ENCODE measurements at places on chromosomes 3 and 15.

DNA sequence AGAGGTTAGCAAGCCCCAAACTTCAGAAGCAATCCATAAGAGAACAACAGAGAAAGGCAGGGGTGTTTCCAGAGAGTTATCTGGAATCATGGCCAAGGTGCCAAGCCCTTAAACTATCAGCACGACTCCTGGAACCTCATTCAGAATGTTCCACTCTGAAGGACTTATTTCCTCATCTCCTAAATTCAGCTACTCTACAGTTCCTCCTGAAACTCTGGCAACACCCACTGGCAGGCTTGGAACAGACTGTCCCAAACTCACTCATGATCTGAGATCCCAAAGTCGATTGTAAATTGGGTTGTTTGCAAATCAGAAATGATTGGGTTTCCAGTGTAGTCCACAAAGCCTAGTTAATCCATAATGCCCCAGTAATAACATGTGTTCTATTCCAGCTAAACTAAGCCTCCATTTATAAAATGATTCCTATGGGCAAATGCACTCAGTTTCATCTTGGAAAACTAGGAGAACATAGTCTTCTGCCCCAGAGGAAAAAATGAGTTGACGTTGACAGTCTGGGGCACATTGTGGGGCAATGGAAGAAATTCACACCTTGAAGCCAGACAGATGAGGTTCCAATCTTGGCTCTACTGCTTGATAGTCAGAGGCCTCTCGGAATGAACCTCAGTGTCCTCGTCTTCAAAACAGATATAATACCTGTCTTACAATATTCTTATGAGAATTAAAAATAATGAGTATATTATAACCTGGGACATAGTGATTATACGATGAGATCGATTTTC is 65.9 kb downstream of the SLCO2A1 start:
- no peak for DNase-seq

GRCh38 chr3:24763393-24763792 is 268.7 kb upstream of the THRB start:
- no peak for DNase-seq

DNA sequence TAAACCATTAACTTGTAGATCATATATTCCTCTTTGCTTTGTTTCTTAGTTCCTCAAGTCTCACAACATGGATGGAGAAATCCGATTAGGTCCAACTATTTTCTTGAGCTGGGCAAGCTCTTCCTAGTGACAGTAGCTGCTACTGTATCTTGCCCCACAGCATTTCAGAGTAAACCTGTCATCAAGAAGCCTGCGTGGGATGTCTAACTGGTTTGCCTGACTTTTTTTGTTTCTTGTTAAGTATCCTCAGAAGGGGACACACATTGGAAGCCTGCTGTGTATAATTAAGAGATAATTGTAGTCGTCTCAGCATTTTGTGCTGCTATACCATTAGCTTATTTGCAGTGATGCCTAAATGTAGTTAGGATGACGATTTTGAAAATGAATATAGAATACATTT is 29.3 kb upstream of the STT3B start:
- no peak for DNase-seq

- DNase-seq, result no peak
These were observed 70.5 kb upstream of the KLHL25 start for GRCh38 chr15:85865070-85865684.

DNA sequence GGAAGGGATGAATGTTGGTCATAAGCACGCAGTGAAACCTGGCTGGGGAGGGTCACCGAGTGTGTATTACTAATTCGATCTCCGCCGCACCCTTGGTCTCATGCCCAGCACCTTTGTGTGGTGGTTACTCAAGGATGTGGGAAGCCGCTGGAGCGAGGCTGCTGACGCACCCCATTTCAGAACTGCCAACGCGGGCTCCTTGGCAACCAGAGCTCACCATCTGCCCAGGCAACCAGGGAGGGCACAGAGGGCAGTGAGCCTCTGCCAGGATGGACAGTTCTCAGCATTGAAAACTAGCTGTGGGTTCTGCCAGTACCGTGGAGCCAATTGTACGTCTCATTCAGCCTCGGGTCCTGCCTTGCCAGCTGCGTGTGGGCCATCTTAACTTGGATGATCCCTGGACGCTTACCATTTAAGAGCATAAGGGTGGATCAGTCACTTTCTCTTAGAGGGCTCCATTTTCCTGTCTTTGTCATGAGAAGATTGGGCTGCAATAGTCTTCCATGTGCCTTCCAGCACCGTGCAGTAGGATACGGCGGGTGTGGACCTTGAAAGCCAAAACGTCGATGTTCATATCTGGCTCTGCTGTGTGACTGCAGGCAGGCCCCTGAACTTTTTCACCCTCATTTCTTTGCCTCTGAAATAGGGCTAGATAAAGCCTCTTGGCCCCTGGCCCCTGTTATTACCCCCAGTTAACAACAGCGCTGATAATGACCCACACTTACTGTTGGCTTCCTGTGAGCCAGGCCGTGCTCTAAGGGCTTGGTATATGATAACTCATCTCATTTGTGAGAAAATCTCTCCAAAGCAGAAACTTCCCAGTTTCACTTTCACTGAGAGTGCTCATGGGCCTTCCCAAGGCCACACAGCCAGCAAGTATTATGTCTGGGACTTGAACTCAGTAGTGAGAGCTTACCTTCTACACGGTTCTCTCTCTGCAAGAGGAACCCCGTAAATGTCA is 238.8 kb downstream of the OPA1 start:
- no peak for DNase-seq

- no peak for DNase-seq
These were observed 682 bp downstream of the ETFA start for GRCh38 chr15:76310475-76311099.

DNA sequence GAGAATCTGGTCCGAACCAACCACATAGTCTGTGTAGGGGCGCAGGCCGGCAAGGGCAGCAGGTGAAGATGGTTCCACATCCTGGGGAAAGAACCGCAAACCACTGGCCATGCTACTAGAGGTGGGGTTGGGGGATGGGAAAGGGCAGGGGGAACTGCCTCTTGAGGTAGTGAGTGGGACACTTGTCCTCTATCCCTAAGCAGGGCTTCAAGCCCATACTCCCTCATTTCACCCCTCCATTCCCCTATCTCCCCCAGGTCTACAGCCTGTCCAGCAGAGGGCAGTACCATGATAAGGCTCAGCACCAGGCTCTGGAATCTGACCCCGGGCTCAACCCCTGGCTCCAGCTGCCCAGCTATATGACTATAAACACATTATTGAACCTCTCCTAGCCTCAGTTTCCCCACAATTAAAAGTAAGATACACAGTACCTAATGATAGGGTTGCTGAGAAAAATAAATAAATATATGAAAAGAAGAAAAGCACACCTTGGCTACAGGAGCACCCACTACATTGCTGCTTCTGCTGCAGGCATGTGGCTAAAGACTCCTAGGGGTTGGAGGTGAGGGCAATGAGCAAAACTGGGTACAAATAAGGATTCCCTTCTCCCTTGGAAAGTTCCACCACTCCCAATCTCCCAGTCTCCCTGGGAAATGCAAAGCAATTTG is 6.3 kb downstream of the GORASP1 start:
- DNase-seq, result peak; percentile 23

DNA sequence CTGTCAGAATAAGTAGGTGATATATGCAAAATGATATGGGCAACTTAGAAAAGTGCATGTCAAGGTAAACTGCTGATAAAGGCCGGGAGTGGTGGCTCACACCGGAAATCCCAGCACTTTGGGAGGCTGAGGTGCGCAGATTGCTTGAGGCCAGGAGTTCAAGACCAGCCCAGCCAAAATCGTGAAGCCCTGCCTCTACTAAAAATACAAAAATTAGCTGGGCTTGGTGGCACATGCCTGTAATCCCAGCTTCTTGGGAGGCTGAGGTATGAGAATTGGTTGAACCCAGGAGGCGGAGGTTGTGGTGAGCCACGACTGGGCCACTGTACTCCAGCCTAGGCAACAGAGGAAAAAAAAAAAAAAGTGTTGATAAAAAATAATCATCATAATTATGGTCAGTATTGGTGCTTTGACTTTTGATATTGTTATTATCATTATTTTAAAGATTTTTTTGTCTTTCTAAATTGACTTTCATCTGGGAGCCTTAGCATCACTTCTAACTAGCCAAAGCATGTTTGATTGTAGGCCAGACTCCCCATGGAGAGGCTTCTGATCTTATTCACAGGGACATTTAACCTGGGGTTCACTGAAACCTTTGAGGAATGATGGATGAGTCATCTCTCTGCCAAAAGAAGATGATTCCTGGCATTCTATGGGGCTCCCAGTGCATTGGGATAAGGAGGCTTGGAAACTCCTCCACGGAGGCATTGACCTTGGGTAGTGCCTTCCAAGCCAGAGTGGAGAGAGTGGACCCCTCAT is 5.6 kb downstream of the ZBTB38 start:
- no peak for DNase-seq

DNA sequence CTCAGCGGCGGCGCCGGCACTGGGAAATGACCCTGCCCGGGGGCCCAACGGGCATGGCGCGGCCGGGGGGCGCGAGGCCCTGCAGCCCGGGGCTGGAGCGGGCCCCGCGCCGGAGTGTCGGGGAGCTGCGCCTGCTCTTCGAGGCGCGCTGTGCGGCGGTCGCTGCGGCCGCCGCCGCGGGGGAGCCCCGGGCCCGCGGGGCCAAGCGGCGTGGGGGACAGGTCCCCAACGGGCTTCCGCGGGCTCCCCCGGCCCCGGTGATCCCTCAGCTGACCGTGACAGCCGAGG is 172 bp downstream of the ITPKA start:
- DNase-seq, result no peak

GRCh38 chr3:67605377-67605776 is 49.0 kb downstream of the SUCLG2 start:
- DNase-seq, result no peak

DNA sequence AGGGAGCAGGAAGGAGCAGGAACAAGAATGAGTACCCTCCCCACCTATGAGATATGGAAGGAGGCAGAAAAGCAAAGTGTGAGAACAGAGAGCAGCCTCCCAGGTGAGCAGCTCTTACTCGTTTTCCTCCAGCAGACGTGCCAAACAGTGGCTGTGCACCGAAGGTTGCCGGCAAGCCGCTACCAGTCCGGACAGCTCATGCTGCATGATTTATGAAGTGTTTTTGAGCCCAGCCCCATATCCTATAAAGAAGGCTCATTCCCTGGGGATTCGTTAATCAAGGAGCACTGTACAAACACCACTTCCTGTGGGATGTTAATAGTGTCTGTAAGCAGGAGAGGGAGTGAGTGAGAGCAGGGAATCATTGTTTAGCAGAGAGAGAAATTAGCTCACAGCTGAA is 118.3 kb upstream of the FOXB1 start:
- no peak for DNase-seq

DNA sequence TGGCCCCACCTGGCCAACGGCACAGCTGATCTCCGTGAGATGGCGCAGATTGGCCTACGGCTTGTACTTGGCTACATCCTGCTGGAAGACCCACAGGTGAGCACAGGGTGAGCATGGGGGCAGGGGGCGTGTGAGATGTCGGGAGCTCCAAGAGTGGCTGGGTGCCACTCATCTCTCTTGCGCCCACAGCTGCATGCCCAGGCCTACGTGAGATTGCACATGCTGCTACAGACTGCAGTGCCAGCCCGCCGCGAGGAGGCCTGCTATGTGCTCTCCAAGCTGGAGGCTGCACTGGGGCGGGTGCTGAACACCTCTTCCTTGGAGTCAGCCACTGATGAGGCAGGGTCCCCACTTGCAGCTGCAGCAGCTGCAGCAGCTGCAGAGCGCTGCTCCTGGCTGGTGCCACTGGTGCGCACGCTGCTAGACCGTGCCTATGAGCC is 22.3 kb downstream of the NBEAL2 start:
- no peak for DNase-seq

Measured in activated T-helper 1 cell treated with Interleukin-2 at 50 U/mL for 16 hours (primary cell).